ENCODE measurements at places on chromosomes 11 and 22.
A peak's percentile ranks its signal among the peaks of the same experiment; 100 is the strongest.

- no peak for DNase-seq
Observed at GRCh38 chr11:26993965-26994457, at the start of gene FIBIN. Gene FIBIN (plus strand): TSS chr11:26994112. CDS start chr11:26994527, 415 bp downstream.

DNA sequence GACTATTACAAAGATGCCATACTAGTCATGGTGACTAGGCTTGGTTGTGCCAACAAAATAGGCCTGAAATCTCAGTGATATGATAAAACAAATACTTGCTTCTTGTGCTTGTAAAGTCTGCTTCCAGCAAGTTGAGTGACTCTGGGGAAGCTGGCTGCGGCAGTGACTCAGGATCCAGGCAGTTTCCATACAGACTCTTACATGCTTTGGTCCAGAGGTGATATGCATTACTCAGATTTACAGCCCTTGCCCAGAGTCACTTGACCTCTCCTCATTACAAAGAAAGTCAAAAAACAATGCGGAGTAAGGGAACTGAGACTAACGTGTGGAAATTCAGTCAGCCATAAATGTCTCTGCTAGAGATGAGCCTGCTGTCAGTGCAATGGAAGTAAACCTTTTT is 387.5 kb downstream of the KCNA4 start:
- DNase-seq = no peak

- peak; percentile 72 for DNase-seq
Observed at GRCh38 chr11:48005136-48005535, 24.8 kb downstream of the PTPRJ start.

- DNase-seq = no peak
Observed at GRCh38 chr11:130197386-130198035, 37.9 kb downstream of the ST14 start.

GRCh38 chr11:69936771-69937170 is 117.6 kb upstream of the FGF3 start:
- no peak for DNase-seq

GRCh38 chr22:33917744-33918406 is 2.4 kb downstream of the LARGE1 start:
- no peak for DNase-seq

DNA sequence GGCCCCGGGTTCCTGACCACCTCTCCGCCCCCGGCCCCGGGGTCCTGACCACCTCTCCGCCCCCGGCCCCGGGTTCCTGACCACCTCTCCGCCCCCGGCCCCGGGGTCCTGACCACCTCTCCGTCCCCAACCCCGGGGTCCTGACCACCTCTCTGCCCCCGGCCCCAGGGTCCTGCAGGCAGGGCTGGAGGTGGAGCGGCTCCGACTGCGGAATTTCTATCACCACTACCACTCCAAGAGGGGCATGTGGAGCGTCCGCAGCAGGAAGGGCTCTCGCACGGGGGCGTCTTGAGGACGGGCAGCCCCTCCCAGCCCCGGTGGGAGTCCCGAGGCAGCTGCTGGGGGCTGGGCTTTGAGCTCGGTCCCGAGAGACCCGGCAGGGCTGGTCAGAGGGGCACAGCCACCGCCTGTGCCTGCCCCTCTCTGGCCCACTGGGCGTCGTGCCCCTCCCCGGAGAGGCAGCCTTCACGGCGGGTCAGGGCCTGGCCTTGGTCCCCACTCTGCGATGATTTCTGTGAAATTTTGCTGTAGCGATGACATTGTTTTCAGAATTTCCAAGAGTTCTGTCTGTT is 12.3 kb downstream of the B4GALNT4 start:
- DNase-seq = no peak

- DNase-seq = no peak
Observed at GRCh38 chr11:563066-563811, 2.5 kb downstream of the RASSF7 start.

GRCh38 chr11:87284306-87284705 is 246.6 kb downstream of the TMEM135 start:
- no peak for DNase-seq

- DNase-seq = no peak
Observed at GRCh38 chr22:18075101-18075719, 2.6 kb upstream of the PEX26 start.

DNA sequence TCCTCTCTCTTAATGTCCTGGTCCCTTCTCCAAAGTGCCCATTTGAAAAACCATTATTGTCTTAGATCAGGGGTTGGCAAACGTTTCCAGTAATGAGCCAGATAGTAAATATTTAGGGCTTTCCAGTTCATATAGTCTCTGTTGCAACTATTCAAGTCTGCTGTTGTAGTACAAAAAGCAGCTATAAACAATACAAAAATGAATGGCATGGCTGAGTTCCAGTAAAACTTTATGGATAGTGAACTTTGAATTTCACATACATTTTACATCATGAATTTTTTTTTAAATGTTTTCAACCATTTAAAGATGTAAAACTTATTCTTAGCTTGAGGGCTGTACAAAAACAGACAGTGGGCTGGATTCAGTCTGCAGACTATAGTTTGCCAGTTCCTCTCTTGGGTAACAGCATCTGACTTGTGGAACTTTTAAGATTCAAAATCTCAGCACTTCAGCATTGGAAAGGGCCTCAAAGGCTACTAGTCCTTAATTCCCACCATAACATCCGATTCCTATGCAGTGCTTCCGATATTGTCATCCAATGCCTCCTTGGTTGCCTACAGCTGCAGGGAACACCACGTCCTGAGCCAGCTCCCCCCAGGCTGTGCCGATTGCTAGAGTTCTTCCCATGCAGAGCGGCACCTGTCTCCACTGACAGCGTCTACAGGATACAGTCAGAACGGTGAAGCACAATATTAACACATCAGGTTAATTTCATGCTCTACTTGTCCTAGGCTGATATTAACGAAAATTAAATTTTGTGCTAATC is 65.6 kb upstream of the E2F8 start:
- no peak for DNase-seq

- DNase-seq = no peak
Observed at GRCh38 chr11:10941871-10942270, 84.0 kb upstream of the ZBED5 start.

All from activated CD4-positive, alpha-beta T cell treated with anti-CD3 and anti-CD28 coated beads for 48 hours (primary cell).